Activated CD4-positive, alpha-beta T cell treated with anti-CD3 and anti-CD28 coated beads, Interleukin-2, Interleukin-6, amounts not matched to agents 100 ng/mL and 50 ng/mL, durations not matched to agents 16 hours and 8 hours (primary cell): ENCODE measurements at places on chromosomes 13 and 19.

GRCh38 chr19:51462681-51463080, 4.4 kb upstream of the SIGLEC8 start:
- DNase-seq, result no peak

- no peak for DNase-seq
Observed at GRCh38 chr13:51258612-51259548, 36.7 kb downstream of the FAM124A start.

- DNase-seq, result no peak
Observed at GRCh38 chr13:37984357-37984756, 114.8 kb upstream of the TRPC4 start.

DNA sequence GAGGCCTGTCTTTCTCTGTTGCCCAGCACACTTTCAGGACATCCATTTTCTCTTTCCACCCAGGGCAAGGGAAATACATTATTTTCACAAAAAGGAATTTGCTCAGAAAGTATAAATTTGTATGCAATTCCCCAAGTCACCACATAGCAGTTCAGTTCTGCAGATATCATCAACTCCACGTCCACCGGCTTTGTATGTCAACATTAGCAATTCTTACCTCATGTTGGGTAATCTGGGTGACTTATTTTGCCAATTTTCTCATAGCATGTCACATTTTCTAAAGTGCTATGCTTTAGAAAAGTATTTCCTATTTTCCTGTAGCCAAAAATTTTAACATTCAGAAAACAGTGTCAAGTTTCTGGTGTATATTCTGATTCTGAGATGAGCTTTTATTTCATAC, 501.8 kb downstream of the EFNB2 start:
- DNase-seq, result no peak

DNA sequence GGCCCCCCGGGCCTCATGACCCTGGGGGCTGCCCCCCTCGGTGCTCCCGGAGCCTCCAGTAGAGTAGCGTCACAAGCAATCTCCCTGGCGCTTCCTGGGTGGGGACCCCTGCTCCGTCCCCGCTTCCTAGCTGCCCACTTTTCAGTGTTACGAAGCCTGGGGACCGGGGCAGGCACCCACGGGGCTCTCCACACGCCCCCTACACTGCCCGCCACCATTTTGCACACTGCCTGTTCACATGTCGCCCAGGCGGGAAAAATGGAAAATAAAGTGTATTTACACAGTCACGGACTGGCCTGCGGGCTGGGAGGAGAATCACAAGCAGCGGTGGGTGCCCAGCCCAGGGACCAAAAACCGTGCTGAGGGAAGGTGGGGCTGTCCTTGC, 9.5 kb downstream of the PRR36 start:
- no peak for DNase-seq

DNA sequence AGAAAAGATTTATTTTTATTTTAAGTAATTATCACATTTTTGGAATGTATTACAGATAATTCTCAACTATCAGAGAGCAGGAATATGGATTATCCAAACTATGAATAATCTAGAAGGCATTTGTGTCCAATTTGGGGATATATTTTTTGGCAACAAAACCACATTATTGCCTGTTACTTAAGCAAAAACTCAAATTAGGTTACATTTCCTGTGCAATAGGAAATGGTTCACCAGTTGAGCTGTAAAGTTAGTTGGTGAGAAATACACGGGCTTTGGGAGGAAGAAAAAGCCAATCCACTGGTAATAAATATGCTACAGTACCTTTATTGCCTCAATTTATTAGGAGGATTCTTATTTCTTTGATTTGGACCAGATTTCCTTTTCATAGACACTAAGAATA, 1075.2 kb downstream of the PCDH9 start:
- no peak for DNase-seq

GRCh38 chr13:113105921-113106452, 396 bp downstream of the F7 start:
- no peak for DNase-seq
